ENCODE measurements at places on chromosomes 13 and 19. TPM values are rescaled to one million over a fixed set of nuclear protein-coding genes. Genes with fewer than 3 reads are reported as not detected.

DNA sequence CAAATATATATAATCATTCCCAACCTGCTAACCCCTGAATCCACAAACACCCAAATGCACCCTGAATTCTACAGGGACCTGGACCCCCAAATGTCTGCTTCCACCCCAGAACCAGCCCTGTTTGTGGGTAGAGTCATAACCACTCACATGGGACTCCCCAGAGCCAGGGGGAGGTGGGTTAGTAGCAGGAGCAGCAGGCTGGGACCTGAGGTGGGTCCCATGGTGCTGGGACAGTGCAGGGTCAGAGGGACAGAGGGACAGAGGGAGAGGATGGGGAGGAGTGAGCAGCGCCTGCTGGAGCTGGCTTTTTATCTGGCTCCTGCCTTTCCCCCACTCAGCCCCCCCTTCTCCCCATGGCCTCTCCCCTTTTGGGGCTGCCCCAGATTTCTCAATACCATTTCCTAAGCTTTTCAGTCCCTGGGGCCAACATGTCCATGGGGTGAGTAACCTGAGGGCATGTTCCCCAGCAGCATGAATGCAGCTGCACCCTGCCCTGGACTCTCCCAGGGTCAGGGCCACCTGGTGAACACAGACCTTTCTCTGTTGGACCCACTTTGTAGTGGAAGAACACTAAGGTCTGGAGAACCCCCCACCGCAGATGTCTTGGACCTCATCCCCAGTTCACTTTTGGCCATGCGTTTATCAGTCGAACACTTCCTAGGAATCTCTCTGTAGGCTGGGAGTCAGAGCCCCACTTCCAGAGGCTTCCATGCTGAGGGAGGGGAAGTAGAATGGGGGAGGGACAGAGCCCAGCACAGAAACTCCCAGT is at the start of gene C3:
Gene C3 (minus strand): TSS at position 282 of the 769 bp plus-strand sequence. CDS start 61 bp downstream, at position 221.
- DNase-seq, result peak; percentile 83
- H3K27me3 ChIP-seq, result no peaks in the 10 kb centered on the region
- peaks cover 32% of the 10 kb centered on the region for H3K4me1 ChIP-seq
- H3K4me3 ChIP-seq, result peak within 1 kb of the TSS; percentile 49

DNA sequence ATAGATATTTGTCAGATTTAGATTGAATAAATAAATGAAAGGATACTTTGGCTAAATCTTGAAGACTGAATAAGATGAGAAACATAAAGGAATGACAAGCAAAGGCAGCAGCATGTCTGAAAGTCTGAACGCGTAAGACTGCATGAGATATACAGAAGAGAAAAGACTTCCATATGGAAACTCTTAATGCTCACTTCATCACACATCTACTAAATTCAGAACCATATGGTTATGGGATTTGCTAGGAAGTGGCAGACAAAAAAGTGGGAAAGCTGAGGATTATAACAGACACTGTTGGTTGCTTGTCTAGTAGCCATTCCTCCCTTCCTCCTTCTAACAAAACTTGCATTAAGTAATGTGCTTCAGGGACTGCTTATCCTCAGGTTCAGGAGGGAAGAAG is 446.7 kb downstream of the KCTD12 start:
- H3K36me3 ChIP-seq, result no peaks in the 10 kb centered on the region
- H3K4me1 ChIP-seq, result no peaks in the 10 kb centered on the region
- no peak overlapping the region for H3K27ac ChIP-seq
- DNase-seq, result no peak
- no peaks in the 10 kb centered on the region for H3K27me3 ChIP-seq

The ZAR1L gene
- not detected for total RNA-seq

The KLHL1 gene
- not detected for total RNA-seq

GRCh38 chr13:36737524-36738083 is 63.8 kb downstream of the SERTM1 start:
- H3K27me3 ChIP-seq, result no peaks in the 10 kb centered on the region
- no peaks in the 10 kb centered on the region for H3K36me3 ChIP-seq
- no peak overlapping the region for H3K4me3 ChIP-seq
- no peak for DNase-seq

The KIR3DL2 gene
- 0.35 TPM for total RNA-seq

DNA sequence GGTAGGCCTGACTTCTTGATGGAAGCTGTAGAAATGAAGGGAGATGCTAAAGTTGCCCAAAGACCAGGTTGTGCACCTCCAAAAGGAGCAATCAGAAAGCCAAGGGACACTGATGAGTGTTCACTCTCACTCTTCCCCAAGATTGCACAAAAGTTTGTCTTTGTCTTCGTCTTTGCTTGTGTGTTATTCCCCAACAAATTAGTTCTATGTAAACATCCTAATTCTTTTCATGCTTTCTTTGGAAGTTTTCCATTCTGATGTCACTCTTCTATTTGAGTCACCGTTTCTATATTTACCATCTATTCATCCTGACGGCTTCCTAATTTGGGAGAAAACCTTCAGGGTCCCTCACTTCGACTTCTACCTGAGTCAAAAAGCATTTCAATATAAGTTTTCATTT is 3.7 kb upstream of the TMEM272 start:
- peaks cover 6% of the 10 kb centered on the region for H3K4me1 ChIP-seq
- H3K36me3 ChIP-seq, result no peaks in the 10 kb centered on the region
- H3K27me3 ChIP-seq, result no peaks in the 10 kb centered on the region
- no peak for DNase-seq

DNA sequence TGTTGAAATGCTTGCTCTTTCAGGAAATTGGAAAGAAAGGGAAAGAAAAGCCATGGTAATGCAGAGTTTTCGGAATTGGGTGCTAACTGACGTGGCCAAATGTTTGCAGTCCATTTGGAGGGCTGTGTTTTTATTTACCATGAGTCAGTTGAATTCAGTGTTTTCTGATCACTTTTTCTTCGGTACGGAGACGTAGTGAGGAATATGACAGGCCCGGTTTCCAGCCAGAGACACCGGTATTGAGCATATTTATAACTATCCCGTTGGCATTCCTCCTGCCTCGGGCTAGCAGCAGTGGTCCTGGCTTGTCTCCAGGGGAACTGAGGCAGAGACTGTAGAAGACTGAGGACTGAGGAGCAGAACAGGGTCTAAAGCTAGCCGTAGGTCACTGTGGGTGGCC is 1.0 kb downstream of the CDC16 start:
- peaks cover 11% of the 10 kb centered on the region for H3K4me1 ChIP-seq
- H3K4me3 ChIP-seq, result peak overlapping the region; percentile 94
- H3K36me3 ChIP-seq, result peaks cover 42% of the 10 kb centered on the region
- H3K27ac ChIP-seq, result peak overlapping the region; percentile 27
- no peaks in the 10 kb centered on the region for H3K27me3 ChIP-seq

The NOVA2 gene
- total RNA-seq, result 21.2 TPM

DNA sequence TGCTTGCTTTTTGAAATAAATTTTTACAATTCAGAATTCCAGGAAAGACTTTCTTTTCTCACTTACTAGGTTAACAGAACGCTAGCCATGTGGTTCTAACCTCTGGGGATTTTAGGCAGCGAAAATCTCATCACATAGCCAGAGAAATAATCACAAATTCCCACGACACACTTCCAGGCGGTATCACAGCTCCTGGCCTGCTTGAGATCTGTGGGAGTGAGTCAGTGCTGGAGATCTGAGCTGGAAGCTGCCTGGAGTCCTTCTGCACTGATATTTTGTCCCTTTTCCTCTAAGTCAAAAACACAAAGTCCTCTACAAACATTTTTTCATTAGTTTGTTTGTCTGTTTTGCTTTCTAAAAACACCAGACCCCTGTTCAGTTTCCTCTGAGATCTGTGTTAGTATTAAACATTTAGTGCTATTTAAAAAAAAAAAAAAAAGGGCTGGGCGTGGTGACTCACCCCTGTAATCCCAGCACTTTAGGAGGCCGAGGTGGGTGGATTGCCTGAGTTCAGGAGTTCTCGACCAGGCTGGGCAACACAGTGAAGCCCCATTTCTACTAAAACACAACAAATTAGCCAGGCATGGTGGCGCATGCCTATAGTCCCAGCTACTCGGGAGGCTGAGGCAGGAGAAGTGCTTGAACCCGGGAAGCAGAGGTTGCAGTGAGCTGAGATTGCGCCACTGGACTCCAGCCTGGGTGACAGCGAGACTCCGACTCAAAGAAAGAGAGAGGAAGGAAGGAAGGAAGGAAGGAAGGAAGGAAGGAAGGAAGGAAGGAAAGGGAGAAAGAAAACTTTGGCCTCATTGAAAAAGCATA is 12.2 kb upstream of the UBE2L5 start:
- no peak overlapping the region for H3K27ac ChIP-seq
- no peak for DNase-seq
- peaks cover 7% of the 10 kb centered on the region for H3K4me1 ChIP-seq

DNA sequence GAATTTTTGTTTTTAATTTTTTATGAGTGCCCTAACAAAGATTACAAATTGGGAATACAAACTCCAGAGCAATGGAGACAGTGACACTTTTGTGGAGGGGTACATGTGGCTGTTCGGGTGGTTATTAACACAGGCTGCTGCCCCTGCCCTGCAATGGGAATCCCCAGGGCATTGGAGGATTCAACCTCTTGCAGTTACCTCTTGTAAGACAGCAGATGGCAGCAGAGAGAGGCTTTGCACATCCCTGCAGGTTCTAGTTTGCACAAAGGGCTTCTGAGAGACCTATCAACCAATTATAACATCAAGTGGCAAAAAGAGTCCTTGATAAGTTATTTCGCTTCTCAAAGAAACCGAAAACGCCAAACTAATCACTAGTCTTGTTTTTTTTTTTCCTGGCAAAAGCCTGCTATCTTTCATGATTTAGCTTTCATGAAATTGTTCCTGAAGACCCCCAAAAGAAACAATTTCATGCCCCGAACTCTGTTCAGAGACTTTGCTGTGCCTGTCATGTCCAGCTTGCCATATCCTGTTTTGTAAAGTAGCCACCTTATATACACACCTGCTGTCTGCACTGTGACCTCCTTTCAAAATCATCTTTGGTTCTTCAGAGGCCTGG is 10.4 kb downstream of the GJB2 start:
- H3K4me3 ChIP-seq, result no peak overlapping the region
- H3K27me3 ChIP-seq, result peaks cover 34% of the 10 kb centered on the region
- no peaks in the 10 kb centered on the region for H3K4me1 ChIP-seq

The CPB2 gene
- 74.4 TPM for total RNA-seq

GRCh38 chr13:101267656-101268055 is 148.7 kb downstream of the NALCN start:
- no peak overlapping the region for H3K4me3 ChIP-seq
- no peaks in the 10 kb centered on the region for H3K4me1 ChIP-seq
- DNase-seq, result no peak
- no peaks in the 10 kb centered on the region for H3K36me3 ChIP-seq

DNA sequence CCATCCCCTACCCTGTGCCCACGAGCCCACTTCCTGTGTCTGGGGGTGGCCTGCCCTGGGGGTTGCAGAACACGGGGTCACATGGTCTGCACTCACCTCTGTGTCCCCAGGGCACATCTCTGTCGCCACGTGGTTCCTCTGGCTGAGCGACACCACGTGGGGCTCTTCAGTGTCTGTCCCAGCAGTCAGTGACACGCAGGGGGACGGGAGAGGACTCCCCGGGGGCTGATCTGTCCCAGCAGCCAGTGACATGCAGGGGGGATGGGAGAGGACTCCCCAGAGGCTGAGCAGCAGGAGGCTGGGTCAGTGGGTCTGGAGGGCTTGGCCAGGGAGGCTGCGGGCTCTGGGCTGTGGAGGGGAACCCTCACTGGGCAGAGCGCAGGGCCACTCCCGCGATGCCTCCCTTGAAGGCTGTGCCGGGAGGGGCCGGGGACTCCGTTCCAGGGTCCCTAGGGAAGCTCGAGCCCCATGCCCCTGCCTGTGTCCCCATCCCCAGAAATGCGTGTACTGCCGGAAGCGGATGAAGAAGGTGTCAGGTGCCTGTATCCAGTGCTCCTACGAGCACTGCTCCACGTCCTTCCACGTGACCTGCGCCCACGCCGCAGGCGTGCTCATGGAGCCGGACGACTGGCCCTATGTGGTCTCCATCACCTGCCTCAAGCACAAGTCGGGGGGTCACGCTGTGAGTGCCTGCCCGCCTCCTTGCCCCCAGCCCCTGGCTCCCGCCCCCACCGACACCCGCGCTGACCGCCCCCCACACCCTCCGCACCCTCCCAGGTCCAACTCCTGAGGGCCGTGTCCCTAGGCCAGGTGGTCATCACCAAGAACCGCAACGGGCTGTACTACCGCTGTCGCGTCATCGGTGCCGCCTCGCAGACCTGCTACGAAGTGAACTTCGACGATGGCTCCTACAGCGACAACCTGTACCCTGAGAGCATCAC is 174.8 kb downstream of the KDM4B start:
- H3K4me1 ChIP-seq, result no peaks in the 10 kb centered on the region
- H3K27me3 ChIP-seq, result no peaks in the 10 kb centered on the region
- H3K27ac ChIP-seq, result no peak overlapping the region
- no peak for DNase-seq
- no peak overlapping the region for H3K4me3 ChIP-seq

- no peak for DNase-seq
- H3K27me3 ChIP-seq, result no peaks in the 10 kb centered on the region
- H3K36me3 ChIP-seq, result no peaks in the 10 kb centered on the region
- no peak overlapping the region for H3K4me3 ChIP-seq
- H3K27ac ChIP-seq, result no peak overlapping the region
Measured at GRCh38 chr19:30659638-30660037, 287.5 kb downstream of the ZNF536 start.

DNA sequence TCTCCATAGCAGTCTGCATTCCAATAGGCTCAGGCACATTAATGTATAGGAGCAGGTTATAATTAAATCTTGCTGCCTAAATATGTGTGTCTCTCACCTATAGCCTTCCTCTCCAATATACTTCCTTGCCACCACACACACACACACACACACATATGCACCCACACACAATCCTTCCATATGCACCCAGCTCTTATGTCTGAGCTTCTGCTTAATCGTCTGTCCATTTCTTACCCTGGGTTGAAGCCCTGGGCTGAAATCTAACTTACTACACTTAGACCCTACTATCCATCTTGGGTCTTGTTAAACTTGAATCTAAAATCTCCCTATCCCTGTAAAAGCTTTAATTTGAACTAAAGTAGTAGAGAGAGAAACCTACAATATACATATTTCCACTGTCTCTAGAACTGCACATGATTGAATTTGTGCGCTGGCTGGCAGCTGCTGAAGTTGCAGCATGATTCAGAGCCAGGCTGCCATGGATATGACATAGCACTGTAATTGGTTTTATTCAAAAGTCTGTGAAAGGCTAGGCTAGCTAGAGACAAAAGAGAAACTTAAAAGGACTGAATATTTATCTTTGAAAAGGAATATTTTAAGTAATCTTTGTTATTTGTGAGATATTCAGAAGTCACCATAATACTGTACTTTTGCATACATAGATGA is 25.7 kb upstream of the FREM2 start:
- no peak overlapping the region for H3K4me3 ChIP-seq
- DNase-seq, result no peak
- no peak overlapping the region for H3K27ac ChIP-seq
- H3K27me3 ChIP-seq, result no peaks in the 10 kb centered on the region

The TARM1 gene
- not detected for total RNA-seq

The STX10 gene
- total RNA-seq, result 65.4 TPM

- H3K36me3 ChIP-seq, result peaks cover 18% of the 10 kb centered on the region
- no peaks in the 10 kb centered on the region for H3K4me1 ChIP-seq
- DNase-seq, result no peak
- no peak overlapping the region for H3K27ac ChIP-seq
- H3K27me3 ChIP-seq, result peaks cover 11% of the 10 kb centered on the region
- H3K4me3 ChIP-seq, result no peak overlapping the region
Measured at GRCh38 chr19:5894704-5895349, 8.8 kb downstream of the NDUFA11 start.

The C5AR1 gene
- 58.9 TPM for total RNA-seq

All from upper lobe of right lung (tissue), 1 donor.